ENCODE measurements at places on chromosomes 13 and 19.
A peak's percentile ranks its signal among the peaks of the same experiment; 100 is the strongest.

DNA sequence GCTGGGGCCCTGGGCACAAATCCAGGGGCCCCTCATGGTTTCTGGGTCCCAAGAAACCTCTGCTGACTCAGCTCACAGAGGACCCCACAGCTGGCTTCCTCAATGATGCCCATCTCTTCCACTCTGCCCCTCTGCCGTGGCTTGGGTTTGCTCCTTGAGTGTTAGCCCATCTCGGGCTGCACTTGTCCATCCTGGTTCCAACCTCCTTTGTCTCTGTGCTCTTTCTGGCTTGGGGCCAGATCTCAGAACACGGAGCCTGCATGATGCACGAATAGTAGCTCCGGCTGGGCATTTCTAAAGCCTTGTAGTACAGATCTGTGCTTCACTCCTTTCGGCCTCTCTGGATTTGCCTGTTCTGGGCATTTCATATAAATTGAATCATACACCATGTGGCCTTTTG lies 53.8 kb downstream of the F2RL3 start:
- DNase-seq, result no peak

DNA sequence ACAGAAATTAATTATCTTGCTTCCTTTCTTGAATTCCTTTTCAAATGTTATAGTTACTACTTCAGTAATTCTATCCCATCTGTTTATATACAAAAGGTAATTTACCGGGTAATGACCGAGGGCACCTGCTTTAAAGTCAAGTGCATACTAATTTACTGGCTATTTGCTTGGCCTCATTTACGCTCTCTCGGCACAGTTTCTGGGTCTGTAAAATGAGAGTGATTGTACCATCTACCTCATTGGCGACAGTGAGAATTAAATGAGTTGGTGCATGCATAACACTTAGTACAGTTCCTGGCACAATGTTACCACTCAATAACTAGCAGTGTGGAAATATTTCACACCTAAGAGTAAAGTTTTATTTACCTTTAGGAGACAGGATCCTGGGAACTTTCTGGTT lies 111.6 kb downstream of the GGACT start:
- DNase-seq, result no peak

DNA sequence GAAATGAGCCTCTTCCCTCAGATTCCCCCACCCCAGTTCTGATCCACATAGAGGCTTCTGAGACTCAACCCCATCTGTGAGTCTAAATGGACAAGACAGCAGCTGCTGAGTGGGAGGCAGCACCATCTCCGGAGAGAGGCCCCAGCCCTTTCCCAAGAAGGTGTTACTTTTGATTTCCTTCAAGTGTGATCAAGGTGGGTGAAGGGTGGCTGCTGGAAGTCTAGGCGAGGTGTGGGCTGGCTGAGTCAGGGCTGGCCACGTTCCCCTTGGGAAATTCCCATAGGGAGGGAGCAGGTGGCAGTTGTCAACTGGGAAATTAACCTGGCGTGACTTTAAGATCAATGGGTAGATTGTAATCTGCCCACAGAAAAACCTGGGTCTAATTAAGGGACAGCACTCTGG lies 148.0 kb downstream of the FOXO1 start:
- DNase-seq, result no peak

- DNase-seq, result peak; percentile 32
Measured at GRCh38 chr13:30572859-30573275, 44.9 kb upstream of the USPL1 start.

GRCh38 chr13:46759846-46760245 lies 37.1 kb downstream of the ESD start:
- no peak for DNase-seq

- no peak for DNase-seq
Measured at GRCh38 chr13:39866722-39867121, 211.3 kb downstream of the COG6 start.

- DNase-seq, result no peak
Measured at GRCh38 chr19:53903055-53903680, 5.9 kb upstream of the CACNG7 start.

- no peak for DNase-seq
Measured at GRCh38 chr13:44906713-44907112, 82.6 kb downstream of the NUFIP1 start.

GRCh38 chr13:111153977-111154332 lies 38.8 kb downstream of the ARHGEF7 start:
- peak; percentile 0 for DNase-seq

DNA sequence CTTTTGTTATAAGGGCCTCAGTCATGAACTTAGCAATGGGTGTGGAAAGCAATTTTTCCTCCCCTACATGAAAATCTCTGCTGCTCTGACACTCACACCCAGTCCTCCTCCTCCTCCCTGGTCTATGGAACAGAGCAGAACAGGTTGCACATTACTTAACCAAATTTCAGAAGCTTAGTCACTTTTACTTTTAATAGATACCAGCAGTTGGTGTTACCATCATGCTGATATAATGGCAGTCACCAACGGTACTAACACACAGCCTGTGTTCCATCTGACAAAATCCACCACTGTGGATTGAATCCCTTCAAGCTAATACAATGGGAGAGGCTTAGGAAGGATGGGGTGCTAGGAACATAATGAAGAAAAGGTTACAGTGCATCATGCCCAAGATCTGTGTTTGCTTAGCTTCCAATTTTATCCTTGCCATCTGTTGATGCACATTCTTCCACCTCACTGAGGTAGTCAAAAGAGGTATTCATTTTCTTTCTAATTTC lies 9.8 kb downstream of the TPT1 start:
- no peak for DNase-seq

GRCh38 chr13:113399755-113400149 lies 35.8 kb upstream of the GRTP1 start:
- no peak for DNase-seq

GRCh38 chr19:8004723-8005513 lies 523 bp downstream of the ELAVL1 start:
- DNase-seq, result no peak

GRCh38 chr13:111112196-111112595 lies 2.9 kb upstream of the ARHGEF7 start:
- DNase-seq, result no peak

DNA sequence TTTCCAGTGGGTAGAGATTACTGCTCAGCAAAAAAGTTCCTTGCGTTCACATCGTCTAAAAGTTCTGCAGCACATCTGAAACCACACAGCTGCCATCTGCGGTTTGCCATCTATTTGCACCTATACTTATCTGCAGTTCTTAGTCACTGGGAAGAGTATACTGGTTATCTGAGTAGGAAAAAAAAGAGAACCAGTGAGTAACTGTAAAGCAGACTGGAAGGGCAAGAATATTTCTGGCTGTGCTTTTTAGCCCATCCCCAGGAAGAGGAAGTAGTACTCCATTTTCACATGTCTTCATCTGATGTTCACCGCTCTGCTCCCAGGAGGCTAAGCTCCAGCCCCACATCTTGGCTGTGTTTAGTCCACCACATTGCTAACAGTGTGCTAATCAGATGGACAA lies 35.6 kb downstream of the EFNB2 start:
- no peak for DNase-seq

- DNase-seq, result no peak
Measured at GRCh38 chr13:113669755-113670341, 2.8 kb downstream of the GRK1 start.

- DNase-seq, result no peak
Measured at GRCh38 chr13:51831519-51831918, 13.5 kb downstream of the TMEM272 start.

- DNase-seq, result no peak
Measured at GRCh38 chr13:106981051-106981450, 413.1 kb upstream of the ARGLU1 start.

DNA sequence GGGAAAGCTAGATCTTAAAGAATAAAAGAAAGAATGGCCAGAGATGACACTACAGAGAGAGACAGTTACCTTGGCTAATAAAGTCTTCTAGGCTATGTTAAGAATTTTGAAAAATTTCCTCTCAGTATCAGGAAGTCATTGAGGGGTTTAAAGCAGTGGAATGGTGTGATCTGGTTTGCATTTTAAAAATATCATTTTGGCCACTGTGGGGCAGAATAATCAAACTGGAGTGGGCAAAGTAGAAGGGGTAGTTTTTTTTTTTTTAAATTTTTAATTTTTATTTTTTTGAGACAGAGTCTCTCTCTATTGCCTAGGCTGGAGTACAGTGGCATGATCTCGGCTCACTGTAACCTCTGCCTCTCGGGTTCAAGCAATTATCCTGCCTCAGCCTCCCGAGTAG lies 4.4 kb upstream of the CNMD start:
- DNase-seq, result no peak

DNA sequence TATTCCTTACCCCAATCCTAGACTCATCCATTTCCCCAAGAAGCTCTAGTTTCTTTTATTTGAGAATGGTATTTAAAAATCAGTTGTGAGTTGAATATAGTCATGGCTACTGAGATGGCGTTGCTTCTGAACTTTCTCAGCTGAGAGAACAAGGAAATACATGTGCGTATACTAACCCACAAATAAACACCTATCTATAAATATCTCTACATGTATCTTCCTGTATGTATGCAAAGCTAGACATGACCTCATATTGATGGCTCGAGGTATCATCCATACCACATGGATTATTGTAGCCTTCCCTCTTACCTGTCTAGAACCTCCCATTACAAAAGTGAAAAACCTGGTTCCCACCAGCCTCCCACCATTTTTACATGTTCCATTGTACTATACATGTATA lies 141.0 kb downstream of the UFM1 start:
- no peak for DNase-seq

DNA sequence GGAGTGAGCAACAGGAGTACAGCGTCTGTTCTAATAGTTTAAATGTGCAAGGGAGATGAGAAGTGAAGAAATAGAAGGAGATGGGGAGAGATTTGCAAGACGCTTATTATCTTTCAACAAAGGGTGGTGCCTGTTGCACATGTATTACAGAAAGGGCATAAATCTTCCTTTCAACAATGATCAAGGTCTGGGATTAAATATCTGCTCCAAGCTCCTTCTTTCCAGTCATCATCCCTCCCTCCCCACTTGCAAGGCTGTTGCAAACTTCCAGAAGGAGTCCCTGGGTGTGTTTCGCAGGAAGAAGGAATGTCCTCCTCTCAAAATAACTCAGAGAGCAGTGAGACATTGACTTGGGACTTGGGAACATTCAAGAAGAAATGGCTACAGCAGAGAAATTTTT lies 63.5 kb upstream of the MYCBP2 start:
- DNase-seq, result no peak

DNA sequence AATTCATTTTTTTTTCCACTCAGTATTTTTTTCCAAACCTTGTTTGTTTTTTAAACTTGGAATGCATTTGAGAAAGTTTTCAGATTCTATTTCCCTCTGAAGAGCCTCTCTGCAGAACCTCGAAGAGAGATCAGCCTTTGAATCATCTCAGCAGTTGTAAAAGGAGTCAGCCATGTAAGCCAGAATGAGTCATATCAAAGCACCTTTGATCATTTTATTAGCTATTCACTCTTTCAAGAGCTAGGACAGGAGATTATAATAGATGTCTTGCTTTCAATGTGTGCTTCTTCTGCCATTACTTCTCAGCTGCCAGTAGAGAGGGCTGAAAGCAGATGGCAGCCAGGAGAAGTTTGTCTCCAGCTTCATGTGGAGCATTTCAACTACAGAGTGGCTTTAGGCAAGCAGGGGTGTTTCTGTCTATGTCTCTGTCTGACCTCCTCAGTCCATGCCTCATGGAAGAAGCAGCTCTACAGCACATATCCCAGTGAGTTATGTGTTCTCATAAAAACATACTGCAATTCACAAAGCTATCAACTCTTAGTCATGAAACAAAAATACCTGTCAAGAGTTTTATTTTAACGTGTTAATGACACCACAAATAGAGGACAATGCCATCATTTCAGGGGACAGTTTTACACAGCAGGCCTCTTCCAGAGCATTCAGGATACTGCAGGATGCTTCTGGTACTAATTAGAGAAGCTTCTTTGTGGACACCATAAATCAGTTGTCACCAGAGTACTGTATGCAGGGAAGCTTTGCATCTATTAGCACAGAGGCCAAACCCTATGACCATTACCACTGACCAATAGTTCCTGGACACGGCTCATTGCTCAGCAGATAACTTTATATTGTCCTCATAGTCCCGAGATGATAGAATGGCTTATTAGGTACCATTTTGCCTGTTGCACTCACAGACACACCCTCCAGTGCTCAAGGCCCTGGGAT lies 94.3 kb downstream of the NHLRC3 start:
- DNase-seq, result no peak

- DNase-seq, result no peak
Measured at GRCh38 chr19:51514866-51515481, 13.4 kb upstream of the SIGLEC12 start.

- DNase-seq, result no peak
Measured at GRCh38 chr13:27712421-27712820, 79.9 kb upstream of the GSX1 start.

DNA sequence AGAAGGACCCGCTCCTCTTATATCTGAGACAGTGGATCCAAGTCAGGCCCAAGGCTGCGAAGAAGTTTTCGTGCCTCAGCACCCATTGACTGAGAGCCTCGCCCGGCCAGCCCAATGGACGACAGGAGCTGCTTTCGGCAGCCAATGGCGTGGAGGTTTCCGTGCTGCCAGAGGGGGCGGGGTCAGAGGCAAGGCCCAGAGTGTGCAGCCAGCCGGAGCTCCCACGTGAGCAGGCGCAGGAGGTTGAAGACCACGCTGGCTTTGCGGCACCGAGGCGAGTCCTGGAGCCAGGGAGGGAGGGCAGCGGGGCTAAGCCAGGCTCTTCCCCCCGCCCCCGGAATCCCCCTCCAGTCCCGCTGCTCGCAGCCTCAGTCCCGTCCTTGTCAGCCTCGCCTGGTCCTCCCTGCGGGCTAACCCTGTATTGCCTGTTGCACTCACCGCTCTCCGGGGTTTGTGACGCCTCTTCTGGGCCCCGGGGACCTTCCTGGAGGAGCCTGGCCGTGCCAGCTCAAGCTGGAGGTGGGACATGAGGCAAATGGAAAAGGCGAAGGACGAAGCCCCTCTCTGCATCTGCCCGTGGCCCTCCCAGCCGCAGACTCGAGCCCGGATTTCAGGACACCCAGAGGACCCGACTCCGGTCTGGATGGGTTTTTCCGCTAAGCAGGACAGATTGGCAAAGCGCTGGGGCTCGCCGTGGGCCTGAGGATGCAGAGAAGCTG lies 1.5 kb downstream of the IFNL4 start:
- no peak for DNase-seq

DNA sequence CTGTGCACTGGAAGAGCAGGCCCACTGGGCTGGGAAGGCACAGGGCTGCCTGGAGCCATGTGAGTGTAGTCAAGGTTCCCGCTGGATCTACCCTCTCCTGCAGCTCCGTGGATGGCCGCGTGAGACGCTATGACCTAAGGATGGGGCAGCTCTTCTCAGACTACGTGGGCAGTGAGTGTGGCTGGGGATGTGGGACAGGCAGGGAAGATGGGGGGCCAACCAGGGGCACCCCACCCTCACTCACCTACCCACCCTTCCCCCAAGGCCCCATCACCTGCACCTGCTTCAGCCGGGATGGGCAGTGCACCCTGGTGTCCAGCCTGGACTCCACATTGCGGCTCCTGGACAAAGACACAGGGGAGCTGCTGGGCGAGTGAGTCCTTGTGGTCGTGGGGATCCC lies 6.1 kb downstream of the WDR83 start:
- no peak for DNase-seq
